Foreskin keratinocyte (primary cell): ENCODE measurements at places on chromosomes 7 and 10. TPM values are rescaled to one million over a fixed set of nuclear protein-coding genes. Genes with fewer than 3 reads are reported as not detected.

Gene GIMAP6
- not detected in 2 replicates for total RNA-seq

Gene COL17A1
- 1,970 and 2,423 TPM in 2 replicates for total RNA-seq

Gene DGKB
- not detected in 2 replicates for total RNA-seq

Gene APBB1IP
- not detected in 2 replicates for total RNA-seq

Gene TMEM176B
- total RNA-seq: not detected in 2 replicates

Gene LMTK2
- 13.8 and 14.2 TPM in 2 replicates for total RNA-seq

Gene NPSR1
- total RNA-seq: not detected in 2 replicates

Gene HKDC1
- 0.48 and 0.71 TPM in 2 replicates for total RNA-seq

DNA sequence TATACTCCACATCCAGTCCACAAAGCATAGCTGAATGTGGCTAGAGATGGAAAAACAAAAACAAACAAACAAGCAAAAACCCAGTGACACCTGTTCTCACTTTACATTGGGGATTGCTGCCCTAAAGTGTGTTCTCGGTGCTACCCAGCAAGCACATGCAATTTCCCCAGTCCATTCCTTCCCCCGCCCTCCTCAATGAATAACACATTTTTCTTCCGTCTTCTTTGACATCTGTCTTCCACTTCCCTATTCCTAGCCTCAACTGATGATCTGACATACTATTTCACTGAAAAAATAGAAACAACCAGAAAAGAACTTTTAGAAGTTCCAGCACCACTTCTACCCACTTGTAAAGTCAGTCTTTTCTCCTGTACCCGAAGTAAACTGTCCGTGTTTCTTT, 147.1 kb downstream of the MALRD1 start:
- no peak for DNase-seq

- DNase-seq: no peak
These were observed 78.1 kb downstream of the CDK1 start for GRCh38 chr10:60856405-60856804.

GRCh38 chr10:70060389-70060788, 7.7 kb downstream of the MACROH2A2 start:
- no peak for DNase-seq

DNA sequence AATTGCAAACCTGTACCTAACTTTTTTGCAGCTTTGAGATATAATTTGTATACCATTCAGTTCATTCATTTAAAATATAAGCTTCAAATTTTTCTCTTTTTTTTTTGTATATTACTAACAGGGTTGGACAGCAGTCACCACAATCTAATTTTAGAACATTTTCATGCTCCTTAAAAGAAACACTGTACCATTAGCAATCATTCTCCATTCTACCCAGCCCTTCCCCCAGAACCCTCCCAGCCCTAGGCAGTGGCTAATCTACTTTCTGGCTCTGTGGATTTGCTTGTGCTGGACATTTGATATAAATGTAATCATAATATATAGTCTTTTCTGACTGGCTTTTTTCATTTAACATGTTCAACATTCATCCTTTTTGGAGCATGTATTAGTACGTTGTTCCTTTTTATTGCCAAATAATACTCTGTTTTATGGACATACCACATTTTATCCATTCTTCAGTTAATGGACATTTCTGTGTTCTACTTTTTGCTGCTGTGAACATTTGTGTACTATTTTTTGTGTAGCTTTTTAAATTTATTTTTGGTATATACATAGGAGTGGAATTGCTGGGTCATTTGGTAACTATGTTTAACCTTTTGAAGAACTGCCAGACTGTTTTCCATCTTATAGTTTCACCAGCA, 40.9 kb upstream of the ST7 start:
- no peak for DNase-seq

DNA sequence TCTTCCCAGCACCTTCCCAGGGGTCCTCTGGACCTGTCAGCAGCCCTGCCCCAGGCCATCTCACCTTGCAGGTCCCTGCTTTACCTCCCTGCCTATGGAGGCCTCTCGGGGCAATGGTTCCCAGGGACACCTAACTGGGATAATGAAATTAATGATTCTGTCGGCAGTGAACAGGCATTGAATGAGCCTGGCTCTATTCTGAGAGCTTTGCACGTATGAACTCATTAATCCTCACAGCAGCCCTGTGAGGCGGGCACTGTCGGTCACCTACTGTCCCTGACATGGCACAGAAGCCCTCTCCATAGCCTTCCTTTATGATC, 22.9 kb downstream of the ADCYAP1R1 start:
- no peak for DNase-seq

DNA sequence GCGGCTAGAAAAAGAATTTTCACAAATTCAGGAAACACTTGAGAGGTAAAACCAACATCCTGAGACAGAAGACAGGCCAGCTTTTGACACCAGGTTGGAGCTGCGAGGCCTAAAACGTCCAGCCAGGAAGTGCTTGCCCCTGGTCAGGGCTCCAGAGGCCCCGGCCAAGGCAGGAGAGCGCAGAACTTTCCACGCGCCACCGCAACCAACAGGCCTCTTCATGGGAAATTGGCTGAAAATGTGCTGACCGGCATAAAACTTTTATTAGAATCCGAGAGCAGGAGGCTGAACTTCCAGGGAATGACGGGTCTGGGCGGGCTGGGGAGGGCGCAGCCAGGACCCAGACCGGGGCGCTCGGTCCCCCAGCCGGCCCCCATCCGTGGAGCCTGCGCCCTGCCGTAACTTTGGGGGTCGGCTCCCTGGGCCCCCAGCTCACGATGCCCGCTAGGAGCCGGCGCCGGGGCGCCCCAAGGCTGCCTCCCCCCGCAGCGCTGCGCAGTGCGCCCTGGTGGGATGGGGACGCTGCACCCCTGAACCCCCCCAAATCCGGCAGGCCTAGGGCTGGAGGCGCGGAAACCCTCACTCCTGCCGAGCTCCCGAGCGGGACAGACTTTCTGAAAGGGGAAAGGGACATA, 414.0 kb upstream of the MKI67 start:
- no peak for DNase-seq

- no peak for DNase-seq
These were observed 735.2 kb downstream of the PARD3 start for GRCh38 chr10:34079702-34080484.

GRCh38 chr10:132329565-132330485, 2.2 kb upstream of the LRRC27 start:
- no peak for DNase-seq

- no peak for DNase-seq
These were observed 33.4 kb downstream of the CDCA7L start for GRCh38 chr7:21912305-21912704.

DNA sequence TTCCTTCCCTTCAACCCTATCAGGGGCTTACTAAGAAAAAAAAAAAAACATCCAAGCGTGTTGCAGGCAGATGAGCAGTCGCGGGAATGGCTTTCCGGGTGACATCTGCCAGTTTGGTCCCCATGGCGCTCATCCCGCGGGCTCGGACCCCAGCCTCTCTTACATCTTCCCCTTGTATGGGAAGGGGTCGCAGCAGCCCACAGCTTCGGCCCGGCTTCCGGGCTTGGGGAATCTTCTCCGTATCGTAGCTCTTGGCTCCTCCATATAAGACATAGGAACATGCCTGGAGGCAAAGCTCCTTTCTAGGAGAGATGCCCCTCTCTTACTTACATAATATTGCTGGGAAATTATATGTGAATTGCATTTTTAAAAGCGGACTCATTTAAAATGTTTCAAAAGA, 99.5 kb downstream of the CUX1 start:
- no peak for DNase-seq

GRCh38 chr10:3838460-3839437, 53.7 kb upstream of the KLF6 start:
- no peak for DNase-seq

DNA sequence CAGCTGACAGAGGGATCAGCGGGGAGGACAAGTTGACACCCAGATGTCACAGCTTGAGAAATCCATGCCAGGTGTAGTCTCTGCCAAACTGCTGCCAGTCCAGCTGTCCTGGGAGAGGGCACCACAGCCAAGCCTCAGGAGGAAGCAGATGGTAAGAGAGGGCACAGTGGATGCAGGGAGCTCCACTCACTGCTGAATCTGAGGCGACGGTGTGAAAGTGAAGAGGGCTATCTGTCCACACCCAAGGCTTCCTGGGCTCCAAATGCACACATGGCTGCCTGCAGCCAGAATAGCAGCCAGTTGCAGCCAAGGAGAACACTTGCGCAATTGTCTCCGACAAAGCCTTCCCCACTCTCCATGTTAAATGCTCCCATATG, 502.4 kb downstream of the GRID1 start:
- DNase-seq: no peak

DNA sequence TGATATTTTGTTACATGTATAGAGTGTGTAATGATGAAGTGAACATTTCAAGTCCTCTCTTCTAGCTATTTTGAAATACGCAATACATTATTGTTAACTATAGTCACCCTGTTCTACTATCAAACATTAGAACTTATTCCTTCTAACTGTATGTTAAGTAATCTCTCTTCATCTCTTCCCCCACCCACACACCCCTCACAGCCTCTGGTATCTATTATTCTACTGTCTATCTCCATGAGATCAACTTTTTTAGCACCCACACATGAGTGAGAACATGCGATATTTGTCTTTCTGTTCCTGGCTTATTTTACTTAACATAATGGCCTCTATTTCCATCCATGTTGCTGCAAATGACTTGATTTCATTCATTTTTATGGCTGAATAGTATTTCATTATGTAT, 57.7 kb upstream of the EGR2 start:
- no peak for DNase-seq

- no peak for DNase-seq
These were observed 32.8 kb upstream of the MYO3A start for GRCh38 chr10:25901199-25901598.

DNA sequence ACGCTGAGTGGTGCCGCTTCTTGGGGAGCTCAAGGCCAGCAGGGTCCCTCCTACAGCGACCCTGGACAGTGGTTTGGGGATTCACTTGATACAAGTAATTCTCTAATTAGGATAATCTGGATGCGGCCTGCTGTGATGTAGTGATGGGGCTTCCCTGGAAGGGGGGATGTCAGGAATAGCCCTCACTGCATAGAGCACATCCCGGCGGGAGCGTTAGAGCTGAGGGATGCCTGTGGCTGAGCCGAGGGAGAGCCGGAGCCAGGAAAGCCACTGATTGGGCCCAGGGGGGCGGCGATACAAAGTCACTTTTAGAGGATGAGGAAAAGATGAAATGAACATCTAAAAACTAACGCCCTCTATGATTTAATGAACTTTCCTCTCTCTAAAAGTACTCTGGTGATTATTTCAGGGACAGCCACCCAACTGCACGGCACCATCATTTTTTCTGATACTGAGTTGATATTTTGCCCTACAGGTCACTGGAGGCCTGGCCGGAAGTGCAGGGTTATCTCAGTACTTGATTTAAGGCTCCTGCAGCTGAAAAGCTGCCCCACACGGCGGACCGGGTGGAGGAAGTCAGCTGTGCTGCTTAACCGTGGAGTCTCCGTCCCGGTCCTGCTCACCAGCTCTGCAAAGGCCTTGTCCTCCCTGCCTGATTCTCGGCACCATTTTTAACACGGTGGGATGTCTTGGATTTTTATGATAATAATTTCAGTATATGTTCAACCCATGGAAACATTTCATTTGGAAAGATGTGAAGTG, 518.8 kb downstream of the DNAJB6 start:
- no peak for DNase-seq

DNA sequence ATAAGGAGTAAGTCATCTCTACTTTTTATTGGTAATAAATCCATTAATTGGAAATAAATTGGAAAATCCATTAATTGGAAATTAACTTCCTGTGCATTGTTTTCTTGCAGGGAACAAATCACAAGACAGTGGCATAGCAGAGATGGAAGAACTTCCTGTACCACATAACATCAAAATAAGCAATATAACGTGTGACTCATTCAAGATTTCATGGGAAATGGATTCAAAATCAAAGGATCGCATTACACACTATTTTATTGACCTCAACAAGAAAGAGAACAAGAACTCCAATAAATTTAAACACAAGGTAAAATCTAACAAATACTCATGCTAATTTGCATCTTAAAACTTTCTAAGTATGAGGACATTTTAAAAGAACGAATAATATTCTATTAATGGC, 57.8 kb downstream of the PHYHIPL start:
- DNase-seq: no peak

DNA sequence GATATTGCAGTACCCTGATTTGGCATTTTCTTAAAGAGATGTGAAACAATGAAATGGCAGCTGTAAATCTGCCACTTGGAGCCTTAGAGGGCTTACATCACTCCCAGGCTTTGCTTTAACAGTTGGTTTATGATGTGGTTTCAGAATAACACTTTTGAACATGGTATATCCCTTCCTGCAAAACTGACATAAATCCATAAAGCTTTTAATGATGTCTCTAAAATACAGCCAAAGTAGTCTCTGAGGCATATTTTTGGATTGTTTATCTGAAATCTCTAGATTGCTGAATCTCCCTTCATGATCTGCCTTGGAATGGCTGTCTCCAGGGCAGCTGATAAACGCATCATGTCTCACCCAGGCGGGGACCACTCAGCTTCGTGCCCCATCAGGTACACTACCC, 377.8 kb upstream of the C7orf33 start:
- DNase-seq: no peak

DNA sequence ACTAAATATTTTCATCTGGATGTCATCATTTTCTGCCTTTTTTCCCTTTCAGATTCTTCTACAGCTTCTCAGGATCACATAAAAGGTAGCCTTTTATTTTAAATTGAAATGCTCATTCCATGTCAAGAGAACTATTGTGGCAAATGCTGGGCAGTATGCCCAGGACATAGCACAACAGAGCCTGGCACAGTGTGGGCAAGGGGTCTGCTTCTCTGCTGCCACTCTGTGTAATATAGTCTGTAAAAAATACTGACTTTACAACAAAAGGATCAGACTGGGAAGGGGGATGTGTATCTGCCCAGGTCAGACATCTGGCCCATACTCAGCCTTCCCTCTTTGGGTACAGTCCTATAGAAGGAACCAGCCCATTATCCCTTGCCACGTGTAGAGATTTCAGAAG, 62.7 kb downstream of the CUZD1 start:
- DNase-seq: no peak
